ENCODE measurements at places on chromosomes 2 and 18.

GRCh38 chr2:168076731-168077130 is 170.7 kb downstream of the STK39 start:
- no peak for DNase-seq

DNA sequence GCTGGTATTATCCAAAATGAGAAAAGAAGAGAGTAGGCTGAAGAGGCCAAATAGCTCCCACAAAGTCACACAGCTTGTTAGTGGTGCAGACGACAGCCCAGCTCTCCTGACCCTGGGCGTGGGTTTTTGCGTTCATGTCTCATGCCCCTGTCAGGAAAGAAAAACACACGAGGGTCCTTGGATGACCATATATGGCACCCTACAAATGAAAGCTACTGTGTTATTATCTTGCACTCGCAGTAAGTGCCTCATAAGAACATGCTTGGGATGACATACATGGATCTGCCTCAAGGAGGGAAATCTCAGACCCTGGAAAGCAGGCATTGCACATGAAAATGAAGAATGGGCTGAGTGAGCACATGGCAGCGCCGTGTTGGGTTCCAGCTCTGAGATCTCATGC is 89.7 kb downstream of the SEMA4F start:
- no peak for DNase-seq

DNA sequence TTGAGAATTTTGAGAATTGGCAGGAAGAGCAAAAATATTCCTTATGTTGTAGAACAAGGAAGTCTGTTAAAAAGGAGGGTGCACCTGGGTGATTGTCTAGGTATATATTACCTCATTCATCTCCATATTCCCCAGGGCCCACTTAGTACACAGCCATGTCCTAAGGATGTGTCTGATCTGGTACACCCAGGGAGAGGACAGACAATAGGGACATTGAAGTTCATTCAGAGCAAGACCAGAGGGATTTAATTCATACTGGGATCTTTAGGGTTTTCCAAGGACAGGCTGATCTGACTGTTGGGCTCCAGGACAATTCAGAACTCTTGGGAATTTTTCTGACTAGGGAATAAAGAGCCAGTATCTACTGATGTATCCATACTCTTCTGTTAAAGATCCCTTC is 112.1 kb downstream of the PHLPP1 start:
- DNase-seq, result no peak

GRCh38 chr2:38485734-38486133 is 108.7 kb upstream of the ATL2 start:
- no peak for DNase-seq

GRCh38 chr2:42792583-42793333 is at the start of gene HAAO:
Gene HAAO, minus strand, starts transcription at chr2:42792583. Its CDS starts 47 bp downstream, at chr2:42792536.
- peak; percentile 86 for DNase-seq
